NCI-H187 treated with DMSO at 0.1 percent for 48 hours (cell line): ENCODE measurements at places on chromosomes 12 and 14.
A peak's percentile ranks its signal among the peaks of the same experiment; 100 is the strongest.

DNA sequence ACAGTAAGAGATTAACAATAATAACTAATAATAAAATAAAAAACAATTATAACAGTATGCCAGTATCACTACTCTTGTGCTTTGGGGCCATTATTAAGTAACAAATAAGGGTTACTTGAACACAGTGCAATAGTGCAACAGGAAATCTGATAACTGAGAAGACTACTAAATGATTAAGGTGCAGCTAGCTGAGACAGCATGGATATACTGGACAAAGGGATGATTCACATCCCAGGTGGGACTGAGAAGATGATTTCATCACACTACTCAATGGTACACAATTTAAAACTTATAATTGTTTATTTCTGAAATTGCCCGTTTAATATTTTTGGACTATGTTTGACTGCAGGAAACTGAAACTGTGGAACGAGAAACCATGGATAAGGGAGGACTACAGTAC, 168.6 kb upstream of the ABCD2 start:
- no peak for DNase-seq

DNA sequence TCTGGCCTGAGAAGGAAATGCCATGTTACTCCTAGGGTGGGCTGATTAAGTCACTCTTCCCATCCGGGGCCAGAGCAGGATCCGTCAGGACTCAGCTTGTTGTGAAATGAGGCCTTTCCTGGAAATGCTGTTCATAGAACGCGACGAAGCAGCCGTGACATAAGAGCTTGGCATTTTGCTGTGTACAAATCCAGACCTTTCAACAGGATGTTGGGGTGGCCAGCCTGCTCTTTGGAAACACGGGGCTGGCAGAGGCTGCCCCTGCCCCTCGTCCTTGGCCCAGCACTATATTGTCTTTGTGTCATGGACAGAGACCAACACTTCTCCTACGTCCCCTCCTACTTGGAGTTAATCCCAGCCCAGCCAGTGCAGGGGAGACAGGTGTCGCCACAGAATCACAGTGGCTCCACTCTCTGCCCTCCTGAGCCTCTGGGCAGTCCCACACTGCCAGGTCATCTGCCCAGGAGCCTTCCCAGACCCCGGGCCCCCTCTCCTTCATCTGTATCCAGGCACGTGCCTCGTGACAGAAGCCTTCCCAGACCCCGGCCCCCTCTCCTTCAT, 18.6 kb upstream of the EIF5 start:
- DNase-seq: no peak

DNA sequence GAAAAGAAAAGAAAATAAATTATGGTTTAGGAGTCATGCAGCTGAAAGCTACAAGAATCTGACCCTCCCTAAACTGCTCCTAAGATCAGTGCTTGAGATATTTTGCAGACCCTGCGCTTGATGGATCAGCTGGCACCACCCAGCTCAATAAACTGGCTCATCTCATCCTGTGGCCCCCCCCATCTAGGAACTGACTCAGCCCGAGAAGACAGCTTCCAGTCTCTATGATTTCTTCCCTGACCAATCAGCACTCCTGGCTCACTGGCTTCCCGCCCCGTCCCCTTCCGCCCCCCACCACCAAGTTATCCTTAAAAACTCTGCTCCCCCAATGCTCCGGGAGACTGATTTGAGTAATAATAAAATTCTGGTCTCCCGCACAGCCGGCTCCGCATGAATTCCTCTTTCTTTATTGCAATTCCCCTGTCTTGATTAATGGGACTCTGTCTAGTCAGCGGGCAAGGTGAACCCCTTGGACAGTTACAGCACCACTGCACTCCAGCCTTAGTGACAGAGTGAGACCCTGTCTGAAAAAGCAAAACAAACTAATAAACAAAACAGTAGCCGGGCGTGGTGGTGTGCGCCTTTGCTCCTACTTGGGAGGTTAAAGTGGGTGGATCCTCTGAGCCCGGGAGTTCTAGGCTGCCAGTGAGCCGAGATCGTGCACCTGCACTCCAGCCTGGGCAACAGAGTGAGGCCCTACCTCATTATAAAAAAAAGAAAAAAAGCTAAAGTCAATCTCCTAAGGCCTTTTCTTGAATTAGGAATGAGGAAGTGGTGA, 24.5 kb upstream of the SPTLC2 start:
- DNase-seq: no peak

DNA sequence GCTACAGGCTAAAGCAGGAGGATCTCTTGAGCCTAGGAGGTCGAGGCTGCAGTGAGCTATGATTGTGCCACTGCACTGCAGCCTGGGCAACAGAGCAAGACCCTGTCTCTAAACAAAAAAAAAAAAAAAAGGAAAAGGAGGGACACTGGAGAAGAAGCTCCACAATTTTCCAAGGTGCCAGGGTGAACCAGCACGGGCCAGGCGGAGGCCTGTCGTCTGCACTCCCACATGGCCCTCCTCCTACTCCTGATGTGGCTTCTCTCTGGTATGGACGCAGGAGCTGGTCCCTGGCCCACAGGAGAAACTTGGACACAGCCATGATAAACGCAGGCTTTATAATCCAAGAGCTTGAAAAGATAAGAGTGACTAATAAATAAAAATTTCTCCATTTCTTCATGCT, 341.2 kb downstream of the CACNA1C start:
- DNase-seq: no peak

DNA sequence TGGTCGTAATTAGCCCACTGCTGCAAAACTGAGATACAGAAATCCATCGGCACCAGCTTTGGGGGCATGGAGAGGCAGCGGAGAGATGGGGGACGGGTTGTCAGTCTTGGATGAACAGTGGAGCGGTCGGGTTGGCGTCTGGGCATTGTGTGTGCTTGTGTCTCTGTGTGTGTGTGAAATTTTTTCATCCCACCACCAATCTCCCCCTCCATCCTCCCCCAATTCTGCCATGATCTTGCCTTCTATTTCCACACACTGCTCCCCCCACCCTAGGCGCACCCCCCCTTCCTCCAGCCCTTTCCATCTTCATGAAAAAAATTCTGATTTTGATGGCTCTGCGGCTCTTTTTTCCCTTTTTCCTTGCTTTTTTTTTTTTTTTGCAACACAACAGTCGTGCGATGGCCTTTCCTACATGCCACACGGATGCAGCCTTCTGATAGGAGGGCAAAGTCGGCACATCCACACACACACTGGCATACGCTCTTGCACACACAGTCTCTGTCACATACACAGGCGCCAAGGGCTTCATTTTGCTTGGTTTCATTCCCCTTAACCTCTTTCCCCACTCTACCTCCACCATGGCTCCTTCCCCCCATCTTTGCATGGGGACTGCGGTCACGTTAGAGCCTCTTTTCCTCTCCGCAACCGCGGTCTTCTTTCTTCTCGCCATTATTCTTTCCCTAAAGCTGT, 3.3 kb downstream of the NRXN3 start:
- no peak for DNase-seq

DNA sequence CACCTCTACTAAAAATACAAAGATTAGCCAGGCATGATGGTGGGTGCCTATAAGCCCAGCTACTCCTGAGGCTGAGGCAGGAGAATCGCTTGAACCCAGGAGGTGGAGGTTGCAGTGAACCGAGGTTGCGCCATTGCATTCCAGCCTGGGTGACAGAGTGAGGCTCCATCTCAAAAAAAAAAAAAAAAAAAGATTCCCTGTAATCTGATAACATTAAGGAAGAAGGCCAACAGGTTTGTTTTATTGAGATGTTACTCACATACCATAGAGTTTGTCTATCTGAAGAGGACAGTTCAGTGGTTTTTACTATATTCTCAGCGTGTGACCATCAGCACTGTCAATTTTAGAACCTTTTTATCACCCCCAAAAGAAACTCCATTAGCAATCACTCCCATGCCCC, 37.5 kb downstream of the TSPAN9 start:
- DNase-seq: no peak

DNA sequence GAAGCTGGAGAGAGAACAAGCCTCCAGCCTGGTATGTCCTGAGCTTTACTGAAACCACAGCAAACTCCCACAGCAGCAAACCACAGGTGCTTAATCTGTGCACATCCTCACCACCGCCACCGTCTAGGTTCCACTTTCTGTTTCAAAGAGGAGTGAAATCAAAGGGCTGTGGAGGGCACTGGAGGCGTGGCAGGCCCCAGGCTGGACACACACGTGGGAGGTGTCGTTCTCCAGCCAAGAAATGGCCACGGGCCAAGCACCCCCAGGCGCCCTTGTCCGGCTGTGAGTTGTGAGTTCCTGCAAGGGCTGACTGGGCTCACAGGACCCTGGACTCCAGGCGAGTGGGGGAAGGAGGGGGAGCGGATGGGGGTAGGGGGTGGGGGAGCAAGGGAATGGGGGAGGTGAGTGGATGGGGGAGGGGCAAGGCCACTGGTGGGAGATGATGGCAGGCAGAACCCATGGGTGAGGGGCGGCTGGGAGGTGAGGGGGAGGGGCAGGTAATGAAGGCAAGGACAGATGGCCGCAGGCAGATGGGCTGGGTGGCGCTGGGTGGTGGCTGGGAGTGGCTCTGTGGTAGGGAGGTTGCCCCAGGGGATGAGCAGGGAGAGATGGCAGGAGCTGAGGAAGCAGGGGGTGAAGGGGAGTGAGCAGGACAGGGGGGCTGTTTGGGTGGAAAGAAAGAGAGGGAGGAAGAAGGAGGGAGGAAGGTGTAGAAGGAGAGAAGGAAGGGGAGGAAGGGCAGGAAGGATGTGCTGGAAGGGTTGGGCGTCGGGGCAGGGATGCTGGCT, 86.7 kb downstream of the NCOR2 start:
- DNase-seq: no peak

DNA sequence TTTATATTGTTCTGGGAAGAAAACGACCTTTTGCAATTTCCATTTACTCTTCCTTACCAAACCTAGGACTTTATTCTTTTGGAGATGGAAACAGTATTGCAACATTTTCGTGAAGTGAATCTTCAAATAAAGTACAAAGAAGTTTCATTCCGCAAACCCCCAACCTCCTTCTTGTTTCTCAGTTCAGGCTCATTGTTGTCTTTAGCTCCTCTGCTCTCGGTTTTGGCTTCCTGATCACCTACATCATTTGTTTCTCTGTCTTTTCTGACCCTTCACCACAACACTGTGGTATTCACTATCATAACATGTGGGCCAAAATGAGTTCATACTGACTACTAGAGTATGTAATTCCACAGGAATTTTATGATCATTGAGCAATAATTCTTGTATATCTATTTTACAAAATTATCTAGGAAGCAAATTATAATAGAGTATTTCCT, 266.8 kb downstream of the ADAMTS20 start:
- DNase-seq: no peak

- DNase-seq: no peak
Observed at GRCh38 chr14:21302013-21302835, 22.3 kb downstream of the RPGRIP1 start.

GRCh38 chr14:63006531-63006930, 38.7 kb downstream of the KCNH5 start:
- DNase-seq: no peak

GRCh38 chr14:93938751-93939303, 11.7 kb downstream of the FAM181A start:
- no peak for DNase-seq

DNA sequence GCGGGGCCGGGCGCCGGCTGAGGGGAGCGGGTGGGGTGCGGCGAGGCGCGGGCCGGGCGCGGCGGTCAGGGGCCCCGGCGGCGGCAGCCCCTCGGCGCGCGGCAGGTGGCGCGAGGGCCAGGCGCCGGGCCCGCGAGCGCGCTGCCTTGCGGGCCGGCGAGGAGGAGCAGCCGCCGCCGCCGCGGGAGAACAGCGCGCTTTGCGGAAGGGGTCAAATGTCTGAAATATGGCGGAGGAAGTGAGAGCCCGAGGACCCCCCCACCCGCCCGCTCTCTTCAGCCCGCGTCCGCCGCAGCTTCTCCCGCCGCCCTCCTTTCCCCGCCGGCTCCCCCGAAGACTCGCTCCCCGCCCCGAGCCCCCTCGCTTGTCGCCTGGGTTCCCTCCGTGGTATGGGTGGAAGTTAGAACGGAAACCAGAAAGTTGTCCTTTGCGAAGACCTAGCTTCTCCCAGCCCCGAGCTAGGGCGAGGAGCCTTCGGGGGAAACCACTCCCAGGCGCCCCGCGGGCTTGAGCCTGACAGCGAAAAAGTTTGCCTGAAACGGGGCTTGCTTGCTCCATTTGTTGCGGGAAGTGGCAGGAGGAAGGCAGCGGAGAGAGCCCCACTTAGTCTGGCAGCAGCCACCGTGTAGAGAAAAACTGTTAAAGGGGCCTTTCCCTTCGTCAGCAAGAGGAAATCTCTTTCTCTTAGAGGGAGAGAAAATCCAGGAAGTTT, 551 bp downstream of the RAP1B start:
- no peak for DNase-seq

- DNase-seq: no peak
Observed at GRCh38 chr12:104303538-104304151, at the start of gene EID3. EID3 (plus strand) TSS chr12:104303739; CDS start chr12:104303935, 196 bp downstream.

- DNase-seq: no peak
Observed at GRCh38 chr12:5012337-5012736, 31.3 kb upstream of the KCNA5 start.

DNA sequence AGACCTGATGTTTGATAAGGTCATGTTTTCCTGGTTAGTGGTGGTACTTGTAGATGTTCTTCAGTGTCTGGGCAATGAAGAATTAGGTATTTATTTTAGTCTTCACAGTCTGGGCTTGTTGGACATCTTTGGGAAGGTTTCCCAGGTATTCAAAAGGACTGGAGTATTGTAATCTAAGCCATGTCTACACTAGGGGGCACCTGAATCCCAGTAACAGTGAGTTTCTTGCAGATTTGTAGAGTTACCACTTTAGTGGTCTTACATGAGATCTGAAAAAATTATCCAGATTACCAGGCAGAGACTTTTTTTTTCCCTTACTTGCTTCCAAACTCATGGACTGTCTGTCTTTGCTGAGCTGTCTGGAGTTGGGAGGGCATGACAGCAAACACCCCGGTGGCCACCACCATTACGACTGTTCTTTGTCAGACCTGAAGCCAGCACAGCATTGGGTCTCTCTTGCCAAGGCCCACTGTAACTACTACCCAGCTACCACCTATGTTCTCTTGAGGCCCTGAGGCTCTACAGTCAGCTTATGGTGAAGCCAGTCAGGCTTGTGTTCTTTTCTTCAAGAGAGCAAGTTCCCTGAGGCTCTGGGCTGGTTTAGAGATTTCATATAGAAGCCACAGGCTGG, 820.7 kb upstream of the FBXO33 start:
- DNase-seq: no peak

DNA sequence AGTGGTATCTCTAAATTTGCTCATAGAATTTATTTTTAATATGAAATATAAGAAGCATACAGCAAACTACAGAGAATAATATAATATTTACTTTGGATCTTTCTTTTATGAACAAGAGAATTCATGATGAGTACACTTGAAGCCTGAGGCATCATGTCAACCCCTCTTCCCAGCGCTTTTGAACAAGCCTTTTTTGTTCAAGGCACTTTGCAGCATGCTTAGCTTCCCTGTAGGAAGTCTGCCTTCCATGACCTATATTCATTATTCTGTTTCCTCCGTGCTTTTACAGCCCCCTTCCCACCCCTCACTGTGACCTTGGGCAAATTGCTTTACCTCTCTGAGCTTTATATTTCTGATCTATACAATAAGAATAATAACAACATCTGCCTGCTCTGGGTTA, 41.6 kb downstream of the SCN8A start:
- DNase-seq: peak; percentile 68

GRCh38 chr14:36320200-36320896, at the start of gene MBIP:
MBIP (minus strand) TSS chr14:36320637; CDS start chr14:36320588, 49 bp downstream.
- peak; percentile 92 for DNase-seq

GRCh38 chr12:94644141-94644979, 6.0 kb downstream of the TMCC3 start:
- no peak for DNase-seq
